Stimulated activated CD8-positive, alpha-beta memory T cell treated with anti-CD3 and anti-CD28 coated beads, Interleukin-7, amount 100 ng/mL, for 48 hours (primary cell): ENCODE measurements at places on chromosomes 12 and 14.
A peak's percentile ranks its signal among the peaks of the same experiment; 100 is the strongest.

GRCh38 chr14:100222224-100223093 is 16.5 kb upstream of the YY1 start:
- no peak for DNase-seq

DNA sequence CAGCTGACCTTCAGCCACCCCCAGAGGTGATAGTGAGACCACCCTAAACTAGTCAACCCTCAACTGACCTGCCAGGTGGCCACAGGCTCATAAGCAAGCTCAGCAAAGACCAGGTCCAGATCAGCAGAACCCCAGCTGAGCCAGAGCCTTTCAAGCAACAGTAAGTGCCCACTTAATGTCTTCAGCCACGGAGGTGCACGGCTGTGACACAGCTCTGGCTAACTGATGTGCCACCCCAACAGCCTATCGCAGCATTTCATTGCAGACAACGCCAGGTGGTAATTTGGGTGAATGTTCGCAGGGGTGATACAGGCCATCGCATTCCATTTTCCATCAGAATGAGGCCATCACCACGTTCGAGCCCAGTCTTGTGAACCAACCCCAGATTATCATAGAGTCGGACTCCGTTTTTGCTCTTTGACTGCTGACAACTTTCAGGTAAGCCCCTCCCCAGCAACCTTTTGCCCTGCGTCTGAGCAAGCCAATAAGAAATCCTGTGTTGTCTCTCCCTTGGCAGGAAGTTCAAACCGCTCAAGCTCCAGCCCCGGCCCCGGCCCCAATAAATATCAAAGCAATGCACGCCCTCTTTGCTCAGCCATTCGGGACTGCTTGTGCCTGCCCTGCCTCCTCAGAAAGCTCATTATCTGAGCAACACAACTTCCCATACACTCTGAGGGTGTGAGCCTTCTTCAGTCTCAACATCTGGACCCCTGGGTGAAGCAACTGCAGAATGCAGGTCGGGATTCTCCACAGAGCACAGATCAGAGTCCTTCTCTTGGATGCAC is 44.4 kb downstream of the JAG2 start:
- no peak for DNase-seq

- DNase-seq: no peak
Observed at GRCh38 chr12:44763021-44763420, 113.1 kb downstream of the NELL2 start.

GRCh38 chr12:69254046-69254445 is 14.7 kb downstream of the CPSF6 start:
- no peak for DNase-seq

- no peak for DNase-seq
Observed at GRCh38 chr12:19671695-19672094, 232.4 kb downstream of the AEBP2 start.

- DNase-seq: no peak
Observed at GRCh38 chr14:51516706-51517395, 134.9 kb upstream of the FRMD6 start.

- DNase-seq: no peak
Observed at GRCh38 chr14:70916300-70916699, 9.0 kb downstream of the PCNX1 start.

- no peak for DNase-seq
Observed at GRCh38 chr12:5088586-5089264, 45.0 kb downstream of the KCNA5 start.

DNA sequence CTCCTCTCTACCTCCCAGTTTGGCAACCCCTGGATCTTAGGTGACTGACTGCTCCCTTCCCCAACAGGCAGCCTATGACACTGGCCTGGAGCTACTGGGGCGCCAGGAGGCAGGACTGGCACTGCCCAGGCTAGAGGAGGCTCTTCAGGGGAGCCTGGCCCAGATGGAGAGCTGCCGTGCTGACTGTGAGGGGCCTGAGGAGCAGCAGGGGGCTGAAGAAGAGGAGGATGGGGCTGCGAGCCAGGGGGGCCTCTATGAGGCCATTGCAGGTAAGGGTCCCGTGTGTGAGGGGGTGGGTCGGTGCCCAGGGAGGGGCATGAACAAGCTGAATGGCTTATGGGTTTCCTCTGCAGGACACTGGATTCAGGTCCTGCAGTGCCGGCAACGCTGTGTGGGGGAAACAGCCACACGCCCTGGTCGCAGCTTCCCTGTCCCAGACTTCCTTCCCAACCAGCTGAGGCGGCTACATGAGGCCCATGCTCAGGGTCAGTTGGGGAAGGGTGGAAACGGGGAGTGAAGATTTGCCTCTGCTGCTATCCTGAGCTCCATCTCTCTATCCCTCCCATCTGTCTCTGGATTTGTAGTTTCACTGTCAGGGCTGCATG is 2.2 kb downstream of the P3H3 start:
- no peak for DNase-seq

GRCh38 chr12:49636574-49636973 is 13.2 kb downstream of the PRPF40B start:
- DNase-seq: no peak

DNA sequence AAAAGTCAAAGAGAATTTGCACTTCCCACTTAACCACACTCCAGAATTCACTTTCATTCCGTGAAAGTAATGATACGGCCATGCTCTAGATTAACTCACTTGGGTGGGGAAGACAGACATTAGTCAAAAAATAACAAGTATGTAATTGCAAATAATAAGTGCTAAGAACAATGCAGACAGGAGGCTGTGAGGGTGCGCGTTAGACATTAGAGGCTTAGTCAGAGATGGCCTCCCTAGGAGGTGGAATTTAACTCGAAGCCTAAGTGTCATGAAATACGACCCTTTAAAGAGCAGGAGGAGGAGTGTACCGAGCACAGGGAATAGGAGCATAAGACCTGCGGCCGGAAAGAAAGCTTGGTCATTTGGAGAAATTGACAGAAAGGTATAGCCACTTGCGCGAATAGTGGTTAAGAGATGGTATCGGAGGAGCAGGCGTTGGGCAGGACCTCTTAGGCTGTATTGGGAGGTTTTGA is 628 bp downstream of the SNRPF start:
- no peak for DNase-seq

DNA sequence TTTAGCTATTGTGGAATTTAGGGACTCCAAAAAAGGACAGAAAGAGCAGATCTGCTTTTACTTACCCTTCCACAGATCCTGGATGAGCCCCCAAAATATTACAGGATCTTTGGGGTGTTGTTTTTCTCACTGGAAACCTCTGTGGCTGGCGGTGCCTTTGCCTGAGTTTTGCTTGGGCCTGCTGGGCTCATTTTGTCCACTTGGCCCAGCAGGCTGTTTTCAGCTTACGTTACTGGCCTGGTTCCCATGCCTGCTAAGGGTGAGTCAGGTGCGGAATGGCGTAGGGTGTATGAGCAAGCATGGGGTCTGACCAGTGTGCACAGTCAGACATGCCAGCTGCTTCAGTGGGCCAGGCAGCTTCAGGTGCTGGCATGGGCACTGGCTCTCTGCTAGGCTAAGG is 45.8 kb downstream of the HSD17B6 start:
- no peak for DNase-seq

GRCh38 chr14:23639048-23639890 is 3.1 kb downstream of the DHRS2 start:
- no peak for DNase-seq

DNA sequence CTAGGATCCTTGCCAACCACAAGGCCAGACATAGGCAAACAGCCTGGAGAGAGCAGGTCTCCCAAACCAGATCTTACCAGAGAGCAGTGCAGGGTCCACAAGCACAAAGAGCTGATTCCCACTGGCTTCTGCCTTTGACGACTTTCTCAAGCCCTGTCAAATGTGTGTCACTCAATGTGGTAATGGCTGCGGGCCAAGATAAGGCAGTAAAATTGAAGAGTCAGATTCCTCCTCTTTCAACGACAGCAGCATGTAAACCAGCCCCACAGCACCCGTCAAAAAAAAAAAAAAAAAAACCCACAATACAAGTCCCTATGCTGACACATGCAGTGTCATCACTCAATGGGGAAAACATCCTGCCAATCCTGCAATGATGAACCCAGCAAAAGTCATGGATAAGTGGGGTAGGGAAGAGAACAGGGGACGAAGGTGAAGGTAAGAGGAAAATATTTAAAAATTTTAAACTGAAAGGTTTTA is at the start of gene STON2:
Gene STON2, minus strand, starts transcription at position 123 of the 477 bp plus-strand sequence. CDS start 1,942 bp downstream, outside the sequence.
- peak; percentile 31 for DNase-seq

DNA sequence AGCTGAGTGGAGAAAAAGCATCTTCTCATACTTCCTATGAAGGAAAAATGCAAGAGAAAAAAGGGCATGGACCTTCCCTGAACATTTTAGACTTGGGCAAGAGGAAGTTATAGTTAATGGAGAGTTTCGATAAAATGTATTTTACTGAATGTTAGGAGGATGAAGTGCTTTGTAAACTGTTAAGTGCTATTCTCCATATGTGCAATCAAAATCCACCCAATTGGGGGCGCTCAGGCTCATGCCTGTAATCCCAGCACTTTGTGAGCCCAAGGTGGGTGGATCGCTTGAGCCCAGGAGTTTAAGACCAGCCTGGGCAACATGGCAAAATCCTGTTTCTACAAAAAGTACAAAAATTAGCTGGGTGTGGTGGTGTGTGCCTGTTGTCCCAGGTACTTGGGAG is 1.9 kb upstream of the CNPY2 start:
- no peak for DNase-seq

DNA sequence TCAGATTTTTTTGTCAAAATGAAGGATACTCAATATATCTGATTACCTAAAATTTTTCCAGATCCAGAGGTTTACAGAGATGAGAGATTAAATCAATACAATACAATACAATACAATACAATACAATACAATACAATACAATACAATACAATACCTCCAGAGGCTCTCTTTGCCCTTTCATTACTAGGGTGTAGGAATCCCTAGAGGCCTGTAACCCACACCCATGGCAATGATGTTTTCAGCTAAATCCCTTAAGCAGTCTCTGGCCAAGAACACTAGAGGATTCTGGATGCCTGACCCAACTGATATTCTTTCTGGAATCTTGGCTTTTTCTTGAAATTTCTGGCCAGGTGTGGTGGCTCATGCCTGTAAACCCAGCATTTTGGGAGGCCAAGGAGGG is 23.7 kb upstream of the AEBP2 start:
- DNase-seq: no peak

DNA sequence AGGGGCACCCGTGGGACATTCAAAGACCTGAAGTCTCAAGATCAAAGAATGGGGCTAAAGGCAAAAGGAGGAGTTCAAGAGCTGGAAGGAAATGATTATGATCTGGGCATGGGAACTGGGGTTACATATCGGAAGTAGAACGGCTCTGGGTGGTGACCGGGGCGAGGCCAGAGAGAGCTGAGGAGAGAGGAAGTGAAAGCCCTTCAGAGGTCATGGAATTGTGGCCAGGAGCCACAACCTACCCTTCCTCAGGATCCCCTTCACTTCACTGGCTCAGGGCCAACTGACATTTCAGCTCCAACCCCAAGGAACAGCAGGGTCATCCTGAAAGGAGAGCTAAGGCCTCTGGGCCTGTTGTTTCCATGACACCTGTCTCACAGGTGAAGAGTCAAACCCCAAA is 57.8 kb downstream of the GALNT16 start:
- no peak for DNase-seq

- DNase-seq: no peak
Observed at GRCh38 chr14:94780536-94781399, 10.9 kb upstream of the GSC start.

DNA sequence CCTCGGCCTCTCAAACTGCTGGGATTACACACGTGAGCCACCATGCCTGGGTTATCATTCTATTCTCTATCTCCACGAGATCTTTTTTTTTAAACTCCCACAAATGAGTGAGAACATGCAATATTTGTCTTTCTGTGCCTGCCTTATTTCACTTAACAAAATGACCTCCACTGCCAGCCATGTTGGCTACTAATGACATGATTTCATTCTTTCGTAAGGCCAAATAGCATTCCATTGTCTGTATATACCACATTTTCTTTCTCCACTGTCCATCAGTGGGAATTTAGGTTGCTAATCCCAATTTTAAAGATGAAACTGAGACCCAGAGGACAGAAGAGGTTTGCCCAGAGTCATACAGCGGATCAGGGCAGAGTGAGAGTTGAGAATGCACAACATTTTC is 10.9 kb upstream of the TRPV4 start:
- no peak for DNase-seq

DNA sequence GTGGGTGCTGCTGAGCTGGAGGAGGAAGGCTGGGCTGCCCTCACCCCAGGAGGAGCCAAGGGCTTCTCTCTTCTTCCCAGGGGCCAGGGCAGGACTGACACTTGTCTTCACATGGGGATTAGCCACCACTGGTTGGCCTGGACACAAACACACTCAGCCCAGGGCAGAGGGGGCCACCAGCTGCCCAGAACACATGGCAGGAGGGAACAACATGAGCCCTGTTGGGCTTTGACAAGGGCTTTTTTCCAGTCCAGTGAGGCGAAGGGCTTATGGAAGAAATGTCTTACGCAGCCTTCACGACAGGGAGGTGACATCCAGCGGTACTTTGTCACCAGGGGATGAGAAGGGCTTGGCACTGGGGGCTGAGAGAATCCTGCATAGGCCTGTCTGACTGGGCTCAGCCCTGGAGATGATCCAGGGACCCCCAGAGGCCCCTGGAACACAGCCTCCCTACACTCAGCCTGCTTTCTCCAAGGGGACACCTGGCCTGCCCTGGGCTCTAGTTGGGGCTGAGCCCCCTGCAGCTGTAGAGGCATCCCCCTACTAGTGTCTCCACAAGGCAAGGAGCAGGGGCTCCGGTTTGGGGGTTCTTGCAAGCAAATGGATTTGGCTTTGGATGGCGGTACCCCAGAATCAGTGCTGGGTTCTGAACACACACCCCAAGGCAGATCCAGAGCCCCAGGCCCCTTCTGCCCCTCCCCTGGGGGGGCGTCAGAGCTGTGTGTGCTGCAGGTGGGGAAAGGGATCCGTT is 18.9 kb downstream of the ARL6IP4 start:
- DNase-seq: no peak

GRCh38 chr12:132467511-132467910 is 22.4 kb upstream of the FBRSL1 start:
- DNase-seq: no peak

DNA sequence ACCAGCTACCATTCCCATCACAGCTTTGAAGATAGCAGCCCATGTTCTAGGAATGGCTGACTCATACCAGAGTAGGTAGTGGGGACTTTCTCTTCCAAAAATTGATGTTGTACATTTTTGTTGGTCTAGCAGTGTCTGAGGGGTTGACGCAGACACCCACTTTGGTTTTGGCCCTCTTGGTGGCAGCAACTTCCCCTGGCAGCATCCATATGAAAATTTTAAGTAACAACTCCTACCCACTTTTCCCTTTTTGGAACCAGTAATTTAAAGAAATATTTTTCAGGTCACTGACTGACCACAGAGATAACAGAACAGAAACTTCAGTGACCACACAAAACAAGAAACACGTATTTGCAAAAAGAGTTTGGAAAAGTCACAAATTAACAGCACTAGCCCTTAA is 162.0 kb upstream of the TMCC3 start:
- no peak for DNase-seq

- no peak for DNase-seq
Observed at GRCh38 chr12:105158876-105159275, 51.3 kb downstream of the WASHC4 start.

DNA sequence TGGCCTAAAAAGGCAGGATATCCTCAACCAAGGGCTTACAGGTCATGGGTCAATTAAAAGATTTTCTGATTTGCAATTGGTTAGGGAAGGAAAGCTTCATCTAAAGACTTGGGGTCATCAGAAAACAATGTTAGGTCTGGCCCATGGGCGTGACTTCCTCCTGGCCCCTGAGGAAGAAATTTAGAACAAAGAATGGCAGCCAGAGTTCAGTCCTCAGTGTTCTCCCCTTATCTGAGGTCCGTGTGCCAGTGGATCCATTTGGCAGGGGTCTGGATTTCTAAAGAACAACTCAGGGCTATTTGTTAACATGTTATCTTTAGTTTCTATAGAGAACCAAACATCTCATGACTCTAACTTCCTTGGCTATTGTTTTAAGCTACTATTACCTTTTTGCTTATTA is 27.8 kb upstream of the NFYB start:
- DNase-seq: no peak

GRCh38 chr14:93011650-93012325 is 88.8 kb downstream of the CHGA start:
- DNase-seq: no peak
